ENCODE measurements at places on chromosomes 2 and 18.

DNA sequence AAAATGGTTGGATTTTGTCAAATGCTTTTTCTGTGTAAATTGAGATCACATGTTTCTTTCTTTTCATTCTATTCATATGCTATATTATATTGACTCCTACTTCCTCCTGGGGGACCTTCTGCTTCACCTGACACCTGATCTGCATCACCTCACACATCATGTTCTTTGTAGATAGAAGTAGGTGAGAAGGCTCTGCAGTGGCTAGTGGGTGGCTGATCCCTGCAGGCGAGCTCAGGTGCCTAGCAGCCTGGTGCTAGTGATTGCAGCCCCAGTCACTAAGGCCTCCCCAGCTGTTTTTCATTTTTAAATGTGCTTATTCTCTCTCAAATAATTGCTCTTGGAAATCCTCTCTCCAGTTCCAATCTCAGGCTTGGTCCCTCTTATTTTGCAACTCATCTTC lies 33.6 kb downstream of the MC4R start:
- DNase-seq = no peak

GRCh38 chr2:70192516-70192915 lies 1.7 kb upstream of the C2orf42 start:
- DNase-seq = no peak

- DNase-seq = no peak
Measured at GRCh38 chr18:76275727-76276313, 219.2 kb downstream of the ZNF516 start.

DNA sequence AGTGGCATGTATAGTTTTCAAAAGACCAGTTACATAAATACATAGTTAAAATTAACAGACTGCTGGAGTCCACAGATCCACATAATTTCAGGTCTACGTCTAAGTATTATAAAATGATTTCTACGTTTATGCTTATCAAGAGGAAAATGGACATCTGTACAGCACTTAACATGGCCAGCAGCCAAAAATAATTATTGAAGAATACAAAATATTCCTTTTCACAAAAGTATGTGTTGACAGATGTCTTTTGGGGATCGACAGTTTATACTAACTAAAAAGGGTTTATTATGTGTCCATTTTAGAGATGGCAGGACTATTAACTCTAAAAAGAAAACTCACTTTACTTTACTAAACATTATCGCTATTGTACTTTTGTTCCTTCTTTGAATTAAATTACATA lies 112.9 kb upstream of the RNU4ATAC start:
- no peak for DNase-seq

DNA sequence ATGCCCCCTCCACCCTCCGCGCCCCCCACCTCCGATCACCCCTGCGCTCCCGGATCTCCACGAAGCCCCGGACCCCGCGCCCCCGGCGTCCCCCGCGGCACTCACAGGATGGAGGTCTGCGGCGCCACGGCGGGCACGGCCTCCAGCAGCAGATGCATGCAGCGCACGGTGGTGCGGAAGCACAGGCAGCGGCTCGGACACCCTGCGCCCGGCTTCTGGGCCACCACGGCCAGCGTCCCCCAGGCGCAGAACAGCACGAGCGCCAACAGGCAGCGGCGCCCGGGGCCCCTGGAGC lies 217 bp downstream of the PXDN start:
- DNase-seq = no peak

DNA sequence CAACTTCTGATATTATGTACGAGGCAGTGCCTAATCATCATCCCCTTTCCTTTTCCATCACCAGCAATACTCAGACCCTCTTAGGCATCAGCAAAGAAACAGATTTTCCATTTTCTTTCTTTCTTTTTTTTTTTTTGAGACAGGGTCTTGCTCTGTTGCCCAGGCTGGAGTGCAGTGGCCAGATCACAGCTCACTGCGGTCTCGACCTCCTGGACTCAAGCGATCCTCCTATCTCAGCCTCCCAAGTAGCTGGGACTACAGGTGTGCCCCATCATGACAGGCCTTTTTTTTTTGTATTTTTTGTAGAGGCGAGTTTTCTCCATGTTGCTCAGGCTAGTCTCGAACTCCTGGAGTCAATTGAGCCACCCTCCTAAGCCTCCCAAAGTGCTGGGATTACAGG lies 5.9 kb upstream of the OLA1 start:
- DNase-seq = no peak

GRCh38 chr2:179671043-179671981 lies 190.1 kb downstream of the ZNF385B start:
- DNase-seq = no peak
